Stimulated activated CD4-positive, alpha-beta T cell treated with anti-CD3 and anti-CD28 coated beads, Interleukin-1b, Interleukin-23, amount 100 ng/mL, for 24 hours (primary cell): ENCODE measurements at places on chromosomes 4 and X.

DNA sequence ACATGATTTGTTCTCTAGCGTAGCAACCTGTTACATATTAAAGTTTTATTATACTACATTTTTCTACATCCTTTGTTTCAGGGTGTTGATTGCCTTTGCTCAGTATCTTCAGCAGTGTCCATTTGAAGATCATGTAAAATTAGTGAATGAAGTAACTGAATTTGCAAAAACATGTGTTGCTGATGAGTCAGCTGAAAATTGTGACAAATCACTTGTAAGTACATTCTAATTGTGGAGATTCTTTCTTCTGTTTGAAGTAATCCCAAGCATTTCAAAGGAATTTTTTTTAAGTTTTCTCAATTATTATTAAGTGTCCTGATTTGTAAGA is 2.4 kb downstream of the ALB start:
- no peak for DNase-seq

GRCh38 chr4:146371812-146372211 is 149.9 kb downstream of the SLC10A7 start:
- DNase-seq, result no peak

DNA sequence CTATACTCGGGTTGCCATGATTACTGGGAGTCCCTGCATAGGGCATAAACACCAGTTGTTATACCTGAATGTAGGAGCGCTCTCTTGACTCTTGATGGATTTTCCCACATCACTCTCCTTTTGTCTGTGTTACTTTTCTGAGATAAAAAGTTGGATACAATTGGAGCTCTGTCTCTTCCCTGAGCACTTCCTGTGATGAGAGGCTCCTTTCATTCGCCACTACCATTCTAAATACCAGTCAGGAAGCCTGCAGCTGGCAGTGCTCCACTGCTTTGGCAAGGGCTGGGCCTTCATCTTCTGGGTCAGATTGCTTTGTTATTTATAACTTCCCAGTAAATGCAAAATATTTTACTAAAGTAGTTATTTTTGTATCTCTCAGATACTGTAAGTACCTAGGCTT is 13.9 kb downstream of the TCEANC start:
- no peak for DNase-seq

DNA sequence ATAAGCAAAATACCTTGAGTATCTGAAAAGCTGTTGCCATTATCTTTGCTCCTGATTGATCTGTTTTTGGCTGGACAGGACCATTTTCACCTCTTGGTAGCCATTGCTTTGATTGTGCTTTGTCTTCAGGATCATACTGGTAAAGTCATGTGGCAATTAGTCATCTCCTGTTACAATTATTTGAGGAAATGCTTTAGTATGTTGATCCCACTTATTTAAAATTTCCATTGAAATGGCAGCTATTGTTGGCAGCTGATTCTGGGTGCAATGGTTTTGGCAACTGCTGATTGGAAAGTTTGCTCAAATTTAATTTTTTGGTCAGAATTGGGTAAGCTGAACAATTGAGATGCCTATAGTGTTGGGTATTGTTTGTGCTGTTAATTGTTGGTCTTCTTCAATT is 238.3 kb upstream of the TLL1 start:
- DNase-seq, result no peak

GRCh38 chr4:83639849-83640493 is 104.1 kb downstream of the GPAT3 start:
- peak; percentile 29 for DNase-seq

DNA sequence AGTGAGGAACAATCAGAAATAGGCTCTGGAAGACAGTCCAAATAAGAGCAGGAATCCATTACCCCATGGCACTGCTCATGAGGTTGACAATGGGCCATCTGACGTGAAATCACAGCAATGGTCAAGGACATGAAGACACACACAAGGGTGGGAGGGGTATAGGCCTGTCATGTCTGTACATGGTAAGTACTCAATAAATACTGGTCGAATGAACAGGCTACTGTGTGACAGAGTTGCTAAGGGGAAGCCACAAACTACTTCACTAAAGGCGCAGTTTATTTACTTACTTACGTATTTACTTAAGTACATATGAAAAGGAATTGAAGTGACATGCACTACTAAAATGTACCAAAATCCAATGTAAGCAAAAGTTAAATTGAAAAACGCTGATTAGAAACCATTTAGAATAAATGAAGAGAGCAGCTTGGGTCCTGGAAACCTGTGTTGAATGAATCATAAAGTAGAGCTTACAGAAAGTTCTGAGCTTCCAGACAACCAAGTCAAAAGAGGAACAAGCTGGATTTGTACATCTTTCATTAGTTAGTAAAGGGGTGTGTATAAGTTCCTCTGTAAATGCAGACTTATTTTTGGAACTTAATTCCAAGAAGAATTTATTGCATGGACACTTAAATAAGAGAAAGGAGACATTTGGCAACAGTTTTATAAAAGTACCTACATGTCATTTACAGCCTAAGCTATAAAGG is 32.7 kb downstream of the ALPK1 start:
- DNase-seq, result no peak

- no peak for DNase-seq
Measured at GRCh38 chr4:139212900-139213299, 35.9 kb upstream of the ELF2 start.
